ENCODE measurements at places on chromosomes 2 and 18.
A peak's percentile ranks its signal among the peaks of the same experiment; 100 is the strongest.

DNA sequence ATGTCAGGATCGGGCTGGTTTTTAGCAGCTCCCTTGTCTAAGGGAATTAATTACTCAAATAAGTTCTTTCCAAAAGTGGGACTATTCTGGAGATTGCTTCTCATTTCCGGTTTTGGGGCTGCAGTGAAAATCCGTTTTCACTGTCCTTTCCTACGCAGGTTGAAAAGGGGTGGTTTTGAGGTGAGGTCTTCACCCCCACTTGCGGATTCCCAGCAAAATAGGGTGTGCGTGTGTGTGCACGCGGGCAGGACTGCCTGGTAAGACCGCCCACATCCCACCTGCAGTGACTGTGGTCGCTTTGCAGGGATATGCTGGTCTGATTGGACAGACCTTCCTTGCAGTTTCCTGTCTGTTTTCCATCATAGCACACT lies 472 bp upstream of the PLEKHM3 start:
- peak; percentile 25 for DNase-seq

DNA sequence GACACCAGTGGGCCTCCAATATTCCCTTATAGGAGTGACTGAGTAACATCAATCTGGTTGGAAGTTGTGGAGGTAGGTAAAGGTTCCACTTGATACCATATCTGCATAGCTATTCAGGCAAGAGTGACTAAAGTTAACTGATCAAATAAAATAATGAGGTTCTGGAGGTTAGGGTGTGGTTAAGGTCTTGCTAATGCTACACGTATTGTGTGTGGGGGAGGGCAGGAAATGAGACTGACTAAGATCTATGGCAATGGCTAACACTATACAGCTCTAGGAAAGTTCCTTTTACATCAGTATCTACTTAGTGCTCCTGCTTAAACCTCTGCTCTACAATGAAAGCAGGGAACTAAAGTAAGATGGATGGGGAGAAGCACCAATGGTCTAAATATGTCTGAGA lies 149.1 kb upstream of the MGAT5 start:
- DNase-seq, result no peak

DNA sequence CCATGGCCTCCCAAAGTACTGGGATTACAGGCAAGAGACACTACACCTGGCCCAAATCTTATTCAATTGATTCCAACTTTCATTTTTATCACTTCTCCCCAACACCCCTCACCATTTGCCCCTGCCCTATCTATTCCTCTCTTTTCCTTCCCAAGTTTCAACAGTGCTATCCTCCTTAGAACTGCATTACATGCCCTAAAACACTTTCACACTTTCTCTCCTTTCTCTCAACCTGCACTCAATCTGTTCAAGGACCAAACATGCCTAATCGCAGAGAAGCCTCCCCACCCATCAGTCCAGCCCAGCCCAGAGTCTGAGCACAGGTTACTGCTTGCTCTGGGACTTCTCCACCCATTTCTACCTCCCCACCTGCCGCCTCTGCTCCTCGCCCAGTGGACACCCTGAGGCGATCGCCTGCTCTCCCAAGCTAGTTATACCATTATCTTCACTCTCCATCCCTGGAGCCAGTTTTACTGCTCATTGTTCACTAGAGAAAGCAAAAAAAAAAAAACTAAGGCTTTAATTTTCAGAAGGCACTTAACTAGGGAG lies 23.7 kb upstream of the DSG1 start:
- DNase-seq, result no peak

DNA sequence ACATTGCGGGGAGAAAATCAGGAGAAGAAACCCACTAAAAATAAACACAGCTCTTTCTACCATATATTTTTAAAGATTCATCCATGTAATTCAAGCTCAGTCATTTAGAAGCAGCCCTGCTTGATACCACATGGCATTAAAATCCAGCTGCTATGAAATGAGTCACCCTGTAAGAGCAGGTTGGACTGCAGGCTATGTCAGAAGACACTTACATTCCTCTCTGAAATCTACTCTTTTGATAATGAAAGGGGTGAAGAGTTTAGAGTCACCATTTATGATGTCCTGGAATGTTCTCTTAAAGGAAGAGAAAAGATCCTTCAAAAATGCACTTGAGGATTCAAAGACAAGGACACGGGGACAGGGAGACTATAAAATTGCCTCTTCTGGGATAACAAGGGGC lies 100.6 kb upstream of the APCDD1 start:
- no peak for DNase-seq

DNA sequence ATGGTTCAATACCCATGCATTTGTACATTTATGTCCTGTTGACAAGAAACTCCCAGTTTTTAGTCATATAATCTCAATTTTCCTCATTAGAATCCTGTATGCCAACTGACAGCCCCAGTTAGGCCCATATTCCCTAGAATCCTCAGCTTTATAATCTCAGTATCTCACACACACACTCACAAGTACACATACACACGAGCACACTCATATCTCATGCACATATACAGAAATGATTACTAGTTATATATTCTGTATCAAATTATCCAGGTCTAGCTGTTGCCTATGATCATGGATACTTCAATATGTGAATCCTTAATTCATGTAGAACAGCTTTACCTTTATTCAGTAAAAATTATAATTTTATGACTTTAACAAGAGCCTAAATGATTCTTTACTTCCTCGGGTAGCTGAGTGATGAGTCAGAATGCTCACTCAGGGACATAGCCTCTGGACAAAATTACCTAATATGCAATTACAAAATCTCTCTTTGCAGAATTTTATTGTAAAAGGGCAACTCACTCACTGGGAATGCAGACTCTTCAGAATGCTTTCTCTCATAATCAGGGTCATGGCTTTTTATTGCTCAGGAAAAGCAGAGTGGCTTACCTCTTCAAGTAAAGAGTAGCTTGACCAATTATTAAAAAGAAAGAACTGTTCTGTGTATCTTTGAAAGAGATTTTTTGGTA lies 193.6 kb upstream of the PIK3C3 start:
- DNase-seq, result no peak

DNA sequence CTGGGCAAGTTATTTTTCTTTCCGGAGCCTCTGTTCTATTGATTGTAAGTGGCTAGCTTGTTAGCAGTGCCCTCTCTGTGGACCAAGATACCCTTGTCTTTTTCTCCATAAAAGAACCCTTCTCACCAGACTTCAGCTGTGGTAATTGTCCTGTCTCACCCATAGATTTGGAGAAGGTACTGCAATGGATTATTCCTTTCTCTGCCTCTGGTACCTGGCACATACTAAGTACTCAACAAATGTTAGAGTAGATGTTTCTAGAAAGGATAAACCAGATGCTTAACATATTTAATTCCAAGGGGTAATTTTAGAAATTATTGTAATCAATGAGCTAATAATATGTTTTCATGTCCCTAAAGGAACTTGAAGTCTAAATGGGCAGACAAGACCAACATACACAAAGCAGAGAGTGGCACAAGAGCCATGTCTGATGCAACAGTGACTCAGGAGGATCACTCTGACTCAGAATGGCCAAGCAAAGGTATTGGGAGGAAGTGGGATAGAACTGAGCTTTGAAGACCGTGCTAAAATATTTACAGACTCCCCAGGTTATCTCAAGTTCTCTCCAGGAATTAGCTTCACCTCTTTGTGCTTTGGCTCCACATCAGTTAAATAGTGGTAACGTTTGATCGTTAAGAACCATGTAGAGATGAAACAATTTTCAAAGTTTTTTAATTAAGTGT lies 129.7 kb upstream of the OSR1 start:
- no peak for DNase-seq

GRCh38 chr2:106866641-106867040 lies 19.3 kb downstream of the ST6GAL2 start:
- DNase-seq, result no peak

- DNase-seq, result no peak
Observed at GRCh38 chr2:188853307-188853706, 120.9 kb upstream of the COL3A1 start.

DNA sequence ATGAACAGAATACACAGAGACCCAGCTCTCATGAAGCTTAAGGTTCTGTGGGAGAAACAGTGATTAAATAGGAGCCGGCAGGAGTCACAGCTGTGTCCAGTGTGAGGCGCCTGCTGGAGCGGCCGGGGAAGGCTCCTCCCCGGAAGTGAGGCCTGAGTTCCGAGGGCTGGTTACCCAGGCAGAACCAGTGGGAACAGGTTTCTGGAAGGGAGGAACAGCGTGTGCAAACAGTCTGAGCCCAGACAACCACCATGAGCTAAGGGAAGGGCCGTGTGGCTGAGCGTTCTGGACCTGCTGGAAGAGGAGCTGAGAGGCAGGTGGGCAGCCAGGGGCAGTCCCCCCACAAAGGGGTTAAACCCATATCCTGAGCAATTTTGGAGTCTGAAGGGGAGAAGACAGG lies 26.0 kb upstream of the NPAS2 start:
- no peak for DNase-seq

GRCh38 chr2:101262142-101262541 lies 9.5 kb downstream of the CNOT11 start:
- no peak for DNase-seq

DNA sequence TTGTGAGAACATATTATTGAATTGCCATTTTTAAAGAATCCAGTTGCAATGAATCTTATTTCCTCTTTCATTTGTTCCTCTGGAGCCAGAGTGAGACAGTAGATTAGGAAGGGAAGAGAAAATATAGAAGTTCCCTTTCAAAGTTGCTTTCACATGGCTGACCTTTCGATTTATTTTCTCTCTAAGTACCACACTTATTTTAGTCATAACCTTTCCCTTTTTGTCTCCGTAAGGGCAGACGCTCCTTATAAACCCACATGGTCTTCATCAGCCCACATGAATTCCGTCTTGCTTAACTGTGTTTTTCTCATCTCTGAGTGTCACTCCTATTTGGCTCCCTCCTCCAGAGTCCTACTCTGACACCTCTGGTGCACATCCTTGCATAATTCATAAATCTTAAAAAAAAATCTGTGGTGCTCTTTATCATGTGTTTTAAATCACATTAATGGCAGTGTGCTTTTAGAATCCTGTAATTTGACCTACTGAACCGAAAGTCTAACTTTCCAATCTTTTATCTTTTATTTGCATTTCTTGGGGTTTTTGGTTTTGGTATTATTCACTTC lies 38.5 kb upstream of the ZNF396 start:
- no peak for DNase-seq

- DNase-seq, result no peak
Observed at GRCh38 chr2:172247203-172247602, 144.5 kb upstream of the DLX2 start.

DNA sequence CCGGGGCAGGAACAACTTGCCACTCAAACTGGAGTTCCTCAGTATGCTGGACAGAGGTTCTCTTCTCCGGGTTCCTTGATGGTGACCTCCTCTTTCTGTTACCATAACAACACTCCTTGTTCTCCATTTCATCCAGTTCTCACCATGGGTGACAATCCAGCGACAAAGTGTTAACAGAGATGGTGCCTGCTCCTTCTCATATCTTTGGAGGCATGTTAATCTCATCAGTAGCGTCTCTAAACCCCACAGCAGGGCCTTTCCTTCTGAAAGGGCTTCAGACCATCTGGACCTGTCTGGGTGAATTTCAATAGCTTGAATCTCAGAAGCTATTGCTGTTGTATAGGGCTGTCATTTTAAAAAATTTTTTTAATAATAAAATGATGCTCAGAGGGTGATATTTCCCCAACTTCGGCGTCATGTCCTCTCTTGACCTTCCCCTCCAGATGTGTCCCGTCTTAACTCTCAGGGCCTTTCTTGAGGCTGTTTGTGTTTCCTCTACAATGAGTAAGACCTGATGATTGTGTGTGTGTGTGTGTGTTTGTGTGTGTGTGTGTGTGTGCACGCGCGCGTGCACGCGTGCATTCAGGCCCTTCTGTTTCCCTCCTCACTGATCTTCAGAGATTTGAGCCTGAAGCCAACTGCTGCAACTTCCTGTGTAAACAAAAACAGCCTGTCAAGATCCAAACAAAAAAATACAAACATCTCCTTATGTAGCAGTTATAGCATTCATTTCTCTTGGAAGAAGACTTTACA lies 24.3 kb upstream of the CETN1 start:
- no peak for DNase-seq

DNA sequence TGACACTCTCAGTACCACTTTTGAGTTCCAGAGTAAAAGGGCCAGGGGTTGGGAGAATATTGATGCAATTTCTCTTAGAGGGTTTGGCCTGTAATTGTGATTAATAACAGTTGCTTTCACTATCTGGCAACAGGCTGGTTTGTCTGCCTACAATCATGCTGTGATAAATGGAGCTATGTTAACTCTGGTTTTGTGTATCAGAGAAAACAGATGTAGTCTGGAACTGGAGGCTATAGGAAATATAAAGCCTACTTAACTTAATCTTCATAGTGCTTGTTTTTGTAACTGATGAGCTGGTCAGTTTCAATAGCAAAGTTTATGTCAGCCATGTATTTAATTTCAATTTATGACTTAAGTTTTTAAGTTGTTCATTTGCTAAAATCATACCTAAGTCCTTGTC lies 138.0 kb downstream of the AGPS start:
- DNase-seq, result no peak

GRCh38 chr18:3014503-3015203 lies 1.7 kb upstream of the LPIN2 start:
- DNase-seq, result no peak

GRCh38 chr2:26873286-26873983 lies 25.5 kb downstream of the DPYSL5 start:
- no peak for DNase-seq

DNA sequence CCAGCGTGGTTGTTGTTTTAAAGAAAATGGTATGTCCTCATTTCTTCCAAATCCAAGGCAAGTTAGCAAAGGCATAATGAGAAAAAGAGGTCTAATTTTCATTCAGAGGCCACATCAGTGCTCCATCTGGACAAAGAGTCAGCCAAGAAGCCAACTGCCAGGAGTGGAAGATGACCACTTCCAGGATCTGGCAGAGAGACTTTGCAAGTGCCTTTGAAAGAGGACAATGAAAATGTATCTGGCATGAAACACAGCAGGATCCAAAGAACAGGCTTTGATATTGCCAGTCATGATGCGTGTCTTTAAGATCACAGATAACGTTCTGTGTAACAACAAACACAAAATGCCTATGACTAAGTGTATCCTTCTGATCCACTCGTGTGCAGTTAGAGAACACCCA lies 82.8 kb downstream of the AFF3 start:
- no peak for DNase-seq

DNA sequence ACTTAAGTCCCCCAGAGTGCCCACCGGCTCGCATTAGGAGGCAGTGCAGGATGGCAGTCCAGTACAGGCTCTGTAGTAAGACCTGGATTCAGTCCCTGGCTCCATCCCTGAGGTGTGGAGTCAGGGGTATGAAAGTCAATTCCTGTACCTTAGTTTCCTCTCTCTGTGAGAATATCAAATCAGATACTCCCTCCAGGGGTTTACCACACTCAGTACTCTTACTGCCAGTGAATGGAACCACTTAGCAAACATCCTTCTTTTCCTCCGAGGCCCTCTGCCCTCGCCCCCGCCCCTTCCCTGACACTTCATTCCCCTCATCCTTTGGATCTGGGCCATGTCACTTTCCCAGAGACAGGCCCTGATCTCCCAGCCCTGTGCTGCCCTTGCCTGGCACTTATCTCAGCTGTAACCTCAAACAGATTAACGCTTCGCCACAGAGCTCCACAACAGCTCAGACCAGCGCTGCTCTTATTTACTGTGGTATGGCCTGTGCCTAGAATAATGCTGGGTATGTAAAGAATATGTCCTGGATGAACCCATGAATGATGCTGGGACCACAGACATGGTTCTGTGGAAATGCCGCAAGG lies 159.0 kb upstream of the TMEM200C start:
- no peak for DNase-seq

GRCh38 chr2:234091432-234091879 lies 41.0 kb downstream of the SPP2 start:
- DNase-seq, result no peak

GRCh38 chr2:227010433-227010832 lies 153.6 kb downstream of the COL4A4 start:
- no peak for DNase-seq

GRCh38 chr2:216113572-216113971 lies 4.4 kb downstream of the XRCC5 start:
- DNase-seq, result no peak

- DNase-seq, result no peak
Observed at GRCh38 chr2:30775833-30776232, 31.4 kb downstream of the CAPN13 start.
